HS-27A (cell line): ENCODE measurements at places on chromosomes 2 and 18.

GRCh38 chr2:206198677-206199076 lies 39.0 kb downstream of the EEF1B2 start:
- no peak for DNase-seq

DNA sequence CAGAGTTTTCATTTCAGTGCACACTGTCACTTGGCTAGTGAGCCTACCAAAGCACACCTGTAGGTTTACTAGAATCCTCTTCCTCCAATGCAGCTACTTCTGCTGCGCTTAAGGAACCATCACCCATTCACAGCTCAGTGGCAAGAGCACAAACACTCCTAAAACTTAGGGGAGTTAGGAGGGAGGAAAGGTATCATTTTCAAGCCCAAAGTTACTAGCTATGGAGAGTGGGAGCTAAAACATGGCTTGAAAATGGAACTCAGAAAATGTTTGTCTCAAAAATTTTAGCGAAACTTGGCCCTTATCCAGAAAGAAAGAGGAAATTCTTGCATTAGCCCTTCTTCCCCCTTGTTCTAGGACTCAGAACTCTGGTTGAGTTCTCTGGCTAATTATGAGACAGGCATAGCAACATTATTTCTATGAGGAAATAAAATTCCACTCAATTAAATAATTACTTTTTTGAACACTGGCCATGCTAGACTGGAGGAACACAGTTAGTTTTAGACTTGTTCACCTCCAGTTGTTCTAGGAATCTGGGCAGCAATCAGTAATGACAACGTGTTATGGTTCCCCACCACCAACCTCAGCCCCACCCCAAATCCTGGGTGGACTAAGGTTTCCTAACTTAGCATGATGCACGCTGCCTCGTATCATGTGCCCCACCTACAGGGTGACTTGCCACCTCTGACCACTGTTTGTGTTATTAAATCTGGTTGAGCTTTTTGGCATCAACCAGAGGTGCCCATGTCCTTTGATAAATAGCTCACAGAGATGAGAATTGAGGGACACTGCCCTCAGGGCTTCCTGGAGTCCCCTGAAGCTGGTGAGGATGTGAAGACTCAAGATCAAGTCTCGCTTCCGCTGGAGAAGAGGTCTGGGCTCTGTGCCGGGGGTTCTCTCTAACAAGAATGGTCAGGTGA lies 32.8 kb downstream of the LPIN2 start:
- DNase-seq = no peak

- no peak for DNase-seq
Measured at GRCh38 chr2:238330391-238330790, 10.1 kb downstream of the TRAF3IP1 start.

DNA sequence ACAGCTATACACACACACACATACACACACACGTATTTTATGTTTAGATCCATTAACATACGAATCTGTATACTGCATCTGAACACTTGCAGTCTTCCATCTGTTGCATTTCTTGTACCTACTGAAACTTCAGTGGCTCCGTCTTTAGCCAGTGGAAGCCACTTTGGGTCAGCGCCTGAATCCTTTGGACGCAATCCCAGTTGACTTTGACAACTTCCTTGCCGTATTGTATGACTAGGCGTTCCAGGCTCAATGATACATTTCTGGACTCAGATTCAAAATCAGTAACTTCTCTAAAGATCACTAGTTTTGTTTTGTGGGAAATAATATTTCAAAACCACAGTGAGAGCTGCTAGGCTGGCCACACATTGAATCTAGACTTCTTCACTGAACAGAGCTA lies 101.5 kb upstream of the GPC1 start:
- no peak for DNase-seq

- DNase-seq = no peak
Measured at GRCh38 chr2:178933493-178933892, 116.4 kb downstream of the CCDC141 start.

GRCh38 chr2:16134436-16135165 lies 194.3 kb downstream of the MYCN start:
- DNase-seq = no peak

DNA sequence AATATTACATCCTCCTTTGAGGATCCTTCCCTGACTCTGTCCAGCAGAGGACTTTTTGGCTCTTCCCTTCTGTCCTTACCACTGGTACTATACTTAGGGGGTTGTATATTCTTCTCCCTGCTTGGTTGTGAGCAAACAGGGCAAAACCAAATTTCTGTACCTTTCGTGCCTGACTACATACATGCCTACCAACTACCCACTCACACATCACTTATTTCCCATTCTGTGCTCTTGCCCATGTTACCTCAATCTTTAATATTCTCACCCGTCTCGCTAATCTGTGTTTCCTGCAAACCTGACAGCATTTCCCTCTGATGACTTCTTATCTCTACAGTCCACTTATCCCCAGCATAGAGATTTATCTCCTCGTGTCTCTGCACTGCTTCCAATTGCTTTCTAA lies 58.6 kb downstream of the FTCDNL1 start:
- no peak for DNase-seq

- no peak for DNase-seq
Measured at GRCh38 chr2:21270083-21270491, 146.3 kb downstream of the TDRD15 start.

- DNase-seq = no peak
Measured at GRCh38 chr18:21833604-21834298, 93.2 kb downstream of the MIB1 start.
